Activated CD4-positive, alpha-beta T cell treated with anti-CD3 and anti-CD28 coated beads, Interleukin-2, amount 10 ng/mL, durations not matched to agents 7 days and 5 days (primary cell): ENCODE measurements at places on chromosomes 4 and X.

DNA sequence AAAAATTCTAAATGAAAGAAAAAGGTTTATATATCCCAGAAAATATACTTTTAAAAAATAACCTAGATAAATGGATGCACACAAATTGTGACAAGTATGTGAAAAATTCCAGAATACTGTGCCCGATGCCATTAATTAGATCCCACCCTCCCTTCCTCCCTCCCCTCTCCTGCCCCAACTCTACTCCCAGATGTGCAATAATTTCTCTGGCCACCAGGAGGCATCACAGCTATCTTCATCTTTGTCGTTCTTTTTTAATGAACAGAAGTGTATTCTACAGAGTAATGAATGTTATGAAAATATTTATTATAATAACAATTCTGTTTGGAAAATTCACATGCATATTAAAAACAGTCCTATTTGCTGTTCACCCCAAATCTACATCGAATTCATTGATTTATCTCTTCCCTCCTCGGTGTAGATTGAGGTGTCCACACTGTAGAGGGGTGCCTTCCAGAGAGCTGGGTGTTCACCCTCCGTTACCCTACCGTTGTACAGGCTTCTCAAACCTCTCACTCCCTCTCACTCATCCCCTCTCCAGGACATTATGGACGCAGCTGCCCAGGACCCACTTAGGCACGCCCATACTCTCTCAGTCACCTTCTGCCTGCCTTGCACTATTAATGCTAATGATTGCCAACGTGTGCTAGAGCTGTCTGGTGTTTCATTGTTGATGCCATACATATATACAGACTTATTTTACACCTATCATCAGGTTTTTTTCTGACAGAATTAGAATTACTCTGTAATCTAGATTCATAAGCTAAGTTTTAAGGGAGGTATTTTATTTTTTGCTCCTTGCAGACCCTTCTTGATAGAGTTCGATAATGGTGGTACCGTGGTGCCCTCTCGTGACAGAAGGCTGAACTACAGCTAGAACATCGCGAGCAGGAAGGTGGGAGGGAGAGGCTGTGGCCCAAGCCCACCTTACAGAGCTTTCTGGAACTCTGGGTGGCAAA is 14.1 kb downstream of the RAB40AL start:
- H3K27me3 ChIP-seq, result no peaks in the 10 kb centered on the region
- peak; percentile 49 for DNase-seq
- H3K27ac ChIP-seq, result peak overlapping the region; percentile 41
- no peak overlapping the region for H3K4me3 ChIP-seq

GRCh38 chr4:7193030-7193958 is 956 bp downstream of the SORCS2 start:
- DNase-seq, result no peak
- H3K4me3 ChIP-seq, result no peak overlapping the region
- no peaks in the 10 kb centered on the region for H3K36me3 ChIP-seq
- H3K27ac ChIP-seq, result no peak overlapping the region
- H3K4me1 ChIP-seq, result no peaks in the 10 kb centered on the region

- DNase-seq, result no peak
- H3K27ac ChIP-seq, result no peak overlapping the region
- no peak overlapping the region for H3K4me3 ChIP-seq
- no peaks in the 10 kb centered on the region for H3K36me3 ChIP-seq
- no peaks in the 10 kb centered on the region for H3K4me1 ChIP-seq
Observed at GRCh38 chrX:24242649-24243175, 71.2 kb downstream of the SUPT20HL2 start.

DNA sequence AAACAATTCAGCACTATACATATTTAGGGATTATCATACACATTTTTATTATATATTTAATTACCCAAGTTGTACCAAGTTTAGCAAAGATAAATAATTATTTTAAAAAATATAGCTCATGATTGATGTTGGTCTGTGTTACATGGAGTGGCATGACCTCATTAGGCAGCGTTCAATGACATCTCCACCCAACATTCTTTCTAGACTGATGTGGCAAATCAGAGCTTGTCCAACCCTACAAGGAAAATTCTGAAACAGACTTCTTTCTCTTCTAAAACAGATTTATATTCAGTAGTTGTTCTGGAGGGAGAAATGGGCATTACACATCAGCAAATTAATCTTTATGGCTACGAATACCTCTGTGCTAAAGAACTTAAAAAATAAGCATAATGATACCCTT is 189.7 kb downstream of the PDGFC start:
- H3K27me3 ChIP-seq, result no peaks in the 10 kb centered on the region
- no peaks in the 10 kb centered on the region for H3K36me3 ChIP-seq
- no peak overlapping the region for H3K4me3 ChIP-seq
- no peak for DNase-seq
- H3K27ac ChIP-seq, result no peak overlapping the region
- H3K4me1 ChIP-seq, result no peaks in the 10 kb centered on the region
